Small intestine (tissue), 16 donors: ENCODE measurements at places on chromosomes 1 and 21. TPM values are rescaled to one million over a fixed set of nuclear protein-coding genes. Genes with fewer than 3 reads are reported as not detected.

FALEC gene
- polyA plus RNA-seq = not detected

- no peak for DNase-seq
These were observed 9.3 kb upstream of the LORICRIN start for GRCh38 chr1:153250166-153250565.

SYNC gene
- polyA plus RNA-seq = 4.7 TPM

TNNI3K gene
- 0.24 TPM for polyA plus RNA-seq

SLC6A9 gene
- 0.81 TPM for polyA plus RNA-seq

VAV3 gene
- polyA plus RNA-seq = 50.2 TPM

TNFRSF14 gene
- polyA plus RNA-seq = 320 TPM

GRCh38 chr1:46113948-46114347 lies 18.5 kb downstream of the PIK3R3 start:
- DNase-seq = no peak

DNA sequence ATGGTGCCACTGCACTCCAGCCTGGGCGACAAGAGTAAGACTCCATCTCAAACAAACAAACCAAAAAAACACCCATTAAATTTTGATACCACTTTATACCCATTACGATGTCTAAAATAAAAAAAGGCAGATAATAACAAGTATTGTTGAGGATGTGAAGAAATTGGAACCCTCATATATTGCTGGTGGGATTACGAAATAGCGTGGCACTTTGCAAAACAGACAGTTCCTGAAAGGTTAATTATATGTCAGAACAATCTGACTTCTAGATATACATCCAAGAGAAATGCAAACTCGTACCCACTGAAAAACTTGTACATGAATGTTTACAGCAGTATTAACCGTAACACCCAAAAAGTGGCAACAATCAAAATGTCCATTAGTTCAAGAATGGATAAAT lies 70.3 kb downstream of the USP24 start:
- no peak for DNase-seq

- DNase-seq = no peak
These were observed at the start of gene ERG for GRCh38 chr21:38498057-38498833. Gene ERG (minus strand): TSS chr21:38498477. CDS start chr21:38498380, 97 bp downstream.

DNA sequence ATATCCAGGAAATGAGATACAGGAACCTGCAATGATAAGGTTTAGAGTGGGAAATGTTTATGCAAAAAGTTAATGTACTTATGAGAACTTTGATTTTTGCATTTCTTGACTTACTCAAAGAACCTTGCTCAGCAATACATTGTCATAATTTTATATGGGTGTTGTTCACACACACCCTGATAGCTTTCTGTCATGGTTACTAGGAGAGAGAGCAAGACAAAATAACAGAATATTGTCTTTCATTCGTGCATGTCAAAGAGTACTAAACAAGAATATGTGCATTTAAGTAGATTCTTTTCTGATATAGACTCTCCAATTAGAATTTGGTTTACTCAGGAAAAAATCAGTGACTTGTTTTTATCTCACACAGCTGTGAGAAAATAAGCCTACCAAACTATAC lies 27.5 kb upstream of the KCNA3 start:
- DNase-seq = no peak

C1orf159 gene
- 19.0 TPM for polyA plus RNA-seq

GRCh38 chr1:168966636-168967035 lies 139.9 kb upstream of the ATP1B1 start:
- no peak for DNase-seq

DNA sequence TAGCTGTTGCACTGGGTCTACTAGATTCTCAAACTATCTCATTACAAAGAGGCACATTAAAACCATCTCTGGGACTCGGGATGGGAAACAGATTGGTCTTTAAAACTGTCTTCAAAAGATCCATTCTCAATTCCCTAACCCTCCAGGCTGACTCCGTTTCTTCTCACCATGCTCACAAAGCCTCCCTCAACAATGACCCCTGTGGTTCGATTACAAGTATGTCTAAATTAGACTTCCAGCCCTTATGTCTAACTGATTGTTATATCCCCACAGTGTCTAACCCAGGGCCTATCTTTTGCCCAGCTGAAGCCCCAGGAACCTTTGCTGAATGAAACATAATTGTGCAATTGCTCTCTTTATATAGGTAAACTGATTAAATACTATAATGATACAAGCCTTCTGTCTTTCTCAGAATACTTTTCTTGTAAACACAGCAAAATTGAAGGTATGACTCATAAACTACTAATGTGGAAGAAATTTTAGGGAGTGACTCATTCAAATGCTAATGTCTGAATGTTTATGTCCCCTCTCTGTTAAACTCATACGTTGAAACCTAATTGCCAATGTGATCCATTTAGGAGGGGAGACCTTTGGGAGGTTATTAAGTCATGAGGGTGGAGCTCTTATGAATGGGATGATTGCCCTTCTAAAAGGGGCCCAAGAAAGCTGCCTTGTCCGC lies 65.6 kb upstream of the DAB1 start:
- DNase-seq = no peak

ELAPOR1 gene
- polyA plus RNA-seq = 5.9 TPM

TTLL7 gene
- 1.6 TPM for polyA plus RNA-seq

- no peak for DNase-seq
These were observed 142.4 kb downstream of the ADGRL4 start for GRCh38 chr1:78864175-78864574.

DNA sequence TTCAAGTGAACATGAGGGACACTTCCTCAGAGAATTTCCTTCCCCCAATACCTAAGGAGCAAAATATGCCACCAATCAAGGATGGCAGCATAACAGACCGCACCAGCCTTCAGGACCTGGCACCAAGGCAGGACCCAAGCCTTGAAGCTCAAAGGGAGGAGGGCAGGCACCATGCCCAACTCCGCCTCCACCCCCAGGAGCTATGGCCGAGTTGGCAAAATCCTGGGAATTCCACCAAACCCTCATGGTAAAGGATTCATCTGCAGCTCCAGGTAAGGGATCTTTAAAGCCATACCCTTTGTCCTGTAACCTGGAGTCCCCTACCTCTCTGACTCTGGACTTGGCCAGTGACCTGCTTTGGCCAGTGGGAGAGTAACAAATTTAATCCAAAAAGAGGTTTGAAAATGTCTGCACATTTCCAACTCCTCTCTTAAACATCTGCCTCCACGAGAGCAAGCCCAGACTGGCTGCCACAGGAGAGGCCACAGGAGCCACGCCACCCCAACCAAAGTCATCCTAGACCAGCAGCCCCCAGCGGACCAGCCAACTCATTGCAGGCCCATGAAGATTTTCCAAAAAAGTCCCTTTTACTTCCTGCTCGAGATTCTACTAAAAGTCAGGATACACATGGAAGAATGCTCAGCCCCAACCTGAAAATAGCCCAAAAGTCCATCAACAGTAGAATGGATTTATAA lies 41.9 kb downstream of the NPHP4 start:
- no peak for DNase-seq

DNA sequence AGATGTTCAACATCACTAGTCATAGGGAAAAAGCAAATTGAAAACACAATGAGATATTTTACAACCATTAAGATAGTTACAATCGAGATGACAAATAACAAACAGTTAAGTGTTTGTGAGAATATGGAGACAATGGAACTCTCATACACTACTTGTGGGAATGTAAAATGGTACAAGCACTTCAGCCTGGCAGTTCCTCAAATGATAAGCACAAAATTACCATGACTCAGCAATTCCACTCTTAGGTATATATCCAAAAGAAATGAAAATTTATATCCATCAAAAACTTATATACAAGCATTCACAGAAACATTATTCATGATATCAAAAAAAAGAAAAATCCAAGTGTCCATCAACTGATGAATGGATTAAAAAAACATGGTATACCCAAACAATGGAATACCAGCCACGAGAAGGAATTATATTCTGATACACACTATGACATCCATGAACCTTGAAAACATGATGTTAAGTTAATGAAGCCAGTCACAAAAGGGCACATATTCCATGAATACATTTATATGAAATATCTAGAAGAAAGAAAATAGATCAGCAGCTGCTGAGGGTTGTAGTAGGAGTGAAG lies 76.4 kb downstream of the EVI5 start:
- no peak for DNase-seq

KIAA1614 gene
- polyA plus RNA-seq = not detected

- DNase-seq = no peak
These were observed 13.4 kb upstream of the CFH start for GRCh38 chr1:196638466-196638865.

GRCh38 chr1:230340526-230341161 lies 85.5 kb downstream of the PGBD5 start:
- no peak for DNase-seq

DNA sequence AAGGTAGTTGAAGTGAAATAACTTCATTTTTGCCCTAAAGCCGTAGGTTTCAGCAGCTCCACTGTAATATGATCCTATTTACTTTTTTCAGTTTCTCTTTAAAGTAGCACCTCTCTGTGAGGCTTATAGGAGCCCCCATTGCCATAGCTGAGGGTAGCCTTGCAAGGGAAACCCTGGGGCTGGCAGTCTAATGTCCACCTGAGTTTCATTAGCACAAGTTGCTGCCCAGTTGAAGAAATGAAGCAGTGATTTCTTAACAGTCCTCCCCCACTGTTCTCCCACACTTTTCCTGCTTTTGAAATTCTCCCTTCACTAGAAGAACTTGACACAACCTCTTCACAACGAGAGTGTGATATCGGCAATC lies 1.5 kb downstream of the HMCN1 start:
- no peak for DNase-seq

DNA sequence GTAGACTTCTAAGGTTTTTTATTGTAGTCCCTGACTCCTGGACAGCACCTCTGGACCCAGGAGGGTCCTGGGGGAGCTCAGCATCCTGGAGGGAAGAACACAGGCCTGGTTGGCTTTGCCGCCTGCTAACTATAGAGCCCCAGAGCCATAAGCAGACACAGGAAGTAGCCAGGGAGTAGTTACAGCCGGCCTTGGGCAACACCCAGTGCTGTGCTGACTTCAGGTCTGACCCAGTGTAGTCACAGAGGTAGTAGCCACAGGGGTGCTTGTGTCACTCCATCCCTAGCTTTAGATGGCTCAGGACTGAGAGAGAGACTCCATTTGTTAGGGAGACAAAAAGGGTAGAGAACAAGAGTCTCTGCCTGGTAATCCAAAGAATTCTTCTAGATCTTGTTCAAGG lies 21.9 kb downstream of the MCOLN2 start:
- DNase-seq = no peak

DNA sequence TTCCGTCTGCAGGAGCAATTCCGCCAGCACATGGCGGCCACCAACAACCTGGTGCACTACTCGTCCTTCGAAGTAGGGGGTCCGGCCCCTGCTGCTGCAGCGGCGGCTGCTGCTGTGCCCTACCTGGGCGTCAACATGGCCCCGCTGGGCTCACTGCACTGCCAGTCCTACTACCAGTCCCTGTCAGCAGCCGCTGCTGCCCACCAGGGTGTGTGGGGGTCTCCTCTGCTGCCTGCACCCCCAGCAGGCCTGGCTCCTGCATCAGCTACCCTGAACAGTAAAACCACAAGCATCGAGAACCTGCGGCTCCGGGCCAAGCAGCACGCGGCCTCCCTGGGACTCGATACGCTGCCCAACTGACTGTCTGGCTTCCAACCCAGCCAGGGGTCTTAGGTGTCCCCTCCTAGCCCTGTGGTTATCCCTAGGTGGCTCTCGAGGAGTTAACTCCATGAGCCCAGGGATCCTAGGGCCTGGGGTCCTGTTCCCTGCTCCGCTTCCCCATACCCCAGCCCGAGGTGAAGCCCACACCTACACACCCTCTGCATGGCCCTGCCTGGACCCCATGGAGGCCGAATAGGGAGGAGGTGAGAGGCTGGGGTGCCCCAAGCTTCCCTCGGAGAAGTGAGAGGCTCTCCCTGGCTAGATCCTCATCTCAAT lies 22.6 kb downstream of the DMBX1 start:
- DNase-seq = no peak

XKR8 gene
- 6.9 TPM for polyA plus RNA-seq

- DNase-seq = no peak
These were observed 714.1 kb upstream of the CHRM3 start for GRCh38 chr1:238672262-238672661.

NUAK2 gene
- 8.9 TPM for polyA plus RNA-seq

GRCh38 chr1:6822530-6823359 lies 37.5 kb downstream of the CAMTA1 start:
- DNase-seq = peak; percentile 95

DNA sequence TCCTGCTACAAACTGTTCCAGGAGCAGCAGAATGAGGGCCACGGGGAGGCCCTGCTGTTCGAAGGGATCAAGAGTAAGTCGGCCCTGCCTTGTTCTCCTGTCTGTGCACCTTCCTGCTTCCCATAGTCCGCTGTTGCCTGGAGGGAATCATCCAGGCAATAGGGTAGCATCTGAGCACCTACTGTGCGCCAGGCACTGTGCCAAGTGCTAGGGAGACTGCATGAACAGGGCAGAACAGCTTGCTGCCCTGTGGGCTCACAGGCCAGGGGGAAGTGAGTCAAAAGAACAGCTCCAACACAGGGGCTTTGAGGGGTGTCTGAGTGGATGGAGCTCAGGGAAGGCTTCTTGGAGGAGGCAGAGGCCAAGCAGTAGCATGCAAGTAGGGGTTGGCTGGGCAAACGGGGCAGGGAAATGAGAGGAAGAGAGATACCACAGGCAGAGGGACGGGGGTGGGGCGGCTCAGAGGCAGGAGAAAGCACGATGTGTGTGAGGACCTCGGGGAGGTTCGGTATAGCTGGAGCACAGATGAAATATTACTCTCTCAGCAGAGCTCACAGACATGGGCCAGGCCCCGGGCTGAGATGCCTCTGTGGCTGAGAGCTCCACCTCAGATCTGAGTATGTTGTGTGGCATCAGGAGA lies 15.5 kb upstream of the PADI6 start:
- DNase-seq = no peak

- DNase-seq = no peak
These were observed 21.1 kb downstream of the PYHIN1 start for GRCh38 chr1:158952416-158952815.

SMIM11 gene
- not detected for polyA plus RNA-seq

- DNase-seq = no peak
These were observed 318.8 kb upstream of the FAM78B start for GRCh38 chr1:166485620-166486019.

DNA sequence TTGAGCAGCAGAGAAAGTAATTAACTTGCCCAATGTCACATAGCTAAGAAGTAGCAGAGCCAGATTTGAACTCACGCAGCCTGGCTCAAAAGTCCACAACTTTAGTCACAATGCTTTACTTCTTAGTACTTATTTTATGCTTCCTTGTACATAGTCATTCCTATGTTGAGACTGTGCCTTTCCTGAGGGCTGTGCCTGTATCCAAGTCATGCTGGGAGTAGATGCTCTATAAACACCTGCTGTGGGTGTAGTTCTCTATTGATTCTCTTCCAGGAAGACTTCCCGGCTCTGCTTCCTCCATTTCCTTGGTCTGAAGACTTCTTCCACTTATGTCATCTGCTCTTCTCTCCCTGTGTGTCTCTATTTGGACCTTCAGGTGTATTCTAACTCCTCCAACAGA lies 16.6 kb downstream of the IQGAP3 start:
- no peak for DNase-seq

EDARADD gene
- polyA plus RNA-seq = not detected

DNA sequence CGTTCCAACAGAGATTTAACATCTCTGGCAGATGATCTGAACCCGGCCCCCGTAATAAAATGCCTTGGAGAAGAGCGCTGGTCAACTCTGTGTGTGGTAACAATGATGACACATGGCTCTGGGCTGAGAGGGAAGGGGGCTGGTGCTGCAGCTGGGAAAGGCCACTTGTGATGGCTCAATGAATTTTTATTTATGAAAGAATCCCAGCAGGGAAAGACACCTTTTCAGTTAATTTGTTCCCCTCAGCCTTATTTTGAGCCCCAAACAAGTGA lies 59.4 kb downstream of the SYT6 start:
- no peak for DNase-seq

SYT2 gene
- 0.03 TPM for polyA plus RNA-seq

GRCh38 chr1:12342401-12343003 lies 112.7 kb downstream of the VPS13D start:
- DNase-seq = no peak
